ENCODE measurements at places on chromosomes 2 and 18. TPM values are rescaled to one million over a fixed set of nuclear protein-coding genes. Genes with fewer than 3 reads are reported as not detected.

DNA sequence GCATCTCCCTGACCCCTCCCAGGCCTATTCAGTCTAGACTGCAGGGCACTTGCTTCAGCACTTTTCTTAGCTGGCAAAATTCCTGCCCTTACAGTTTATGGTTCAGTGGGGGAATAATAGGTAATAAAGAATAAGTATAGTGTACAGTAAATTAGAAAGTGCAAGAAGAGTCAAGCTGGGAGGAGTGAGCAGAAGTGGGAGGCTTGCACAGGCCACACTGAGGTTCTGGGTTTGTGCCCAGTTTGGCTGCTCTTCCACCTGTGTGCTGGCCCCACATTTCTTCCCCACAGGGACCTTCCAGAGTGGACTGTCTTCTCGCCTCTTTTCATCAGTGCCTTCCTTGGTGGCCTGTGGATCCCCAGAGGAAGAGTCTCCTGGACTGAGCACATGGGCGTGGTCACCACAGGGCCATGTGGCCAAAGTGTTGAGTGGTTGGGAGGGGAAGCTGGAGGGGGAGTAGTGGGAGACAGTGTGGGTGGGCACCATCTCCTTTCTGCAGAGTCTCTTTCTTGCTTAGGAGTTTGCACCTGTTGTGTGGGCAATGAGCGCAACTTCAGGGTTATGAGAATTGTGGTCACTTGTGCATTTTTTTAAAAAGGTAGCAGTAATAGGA lies 128.6 kb upstream of the ZSWIM2 start:
- no peak for DNase-seq

DNA sequence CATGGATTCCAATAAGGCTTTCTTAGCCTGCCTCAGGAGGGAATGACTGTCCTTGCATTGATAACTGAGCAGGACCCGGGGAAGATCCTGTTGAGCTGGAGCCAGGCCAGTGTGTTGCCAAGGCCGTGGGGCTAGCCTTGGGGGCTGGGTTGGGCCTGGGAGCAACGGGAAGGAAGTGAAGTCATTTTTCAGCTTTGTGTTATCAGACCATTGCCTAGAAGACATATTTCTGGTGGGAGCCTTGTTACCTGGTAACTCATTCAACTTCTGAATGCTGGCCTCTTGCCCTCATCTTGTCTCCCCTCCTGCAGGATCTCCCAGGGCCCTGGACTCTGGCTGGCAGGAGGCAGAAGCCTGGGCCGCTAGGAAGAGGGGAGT lies 92.7 kb upstream of the MGAT5 start:
- DNase-seq: no peak

DNA sequence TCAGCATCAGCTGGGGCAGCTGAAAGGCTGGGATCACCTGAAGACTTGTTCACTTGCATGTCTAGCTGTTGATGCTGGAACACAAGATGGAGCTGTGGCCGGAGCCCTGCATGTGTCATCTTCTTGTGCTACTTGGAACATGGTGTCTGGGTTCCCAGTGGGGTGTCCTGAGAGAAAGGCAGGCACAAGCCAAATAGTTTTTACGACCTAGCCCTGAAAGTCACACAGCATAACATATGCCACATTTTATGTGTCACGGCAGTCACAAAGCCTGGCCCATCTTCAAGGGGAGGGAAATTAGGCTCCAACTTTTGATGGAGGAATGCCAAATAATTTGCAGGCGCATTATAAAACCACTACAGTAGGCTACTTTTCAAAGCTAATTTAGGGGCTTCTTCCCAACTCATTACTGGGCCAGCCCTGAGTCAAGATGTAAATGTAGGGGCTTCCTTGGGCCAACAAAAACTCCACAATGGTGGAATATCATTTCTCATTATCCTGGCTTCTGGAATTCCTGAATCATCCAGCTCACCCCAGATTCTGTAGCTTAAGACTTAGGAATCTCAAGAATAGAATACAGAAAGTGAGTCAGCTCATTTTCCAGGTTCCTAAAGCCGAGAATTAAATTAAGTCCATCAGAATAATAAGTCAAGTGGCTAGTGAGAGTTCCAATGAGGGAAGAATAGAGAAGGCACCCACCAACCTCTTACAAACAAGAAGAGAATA lies 543.0 kb downstream of the TNS1 start:
- no peak for DNase-seq

DNA sequence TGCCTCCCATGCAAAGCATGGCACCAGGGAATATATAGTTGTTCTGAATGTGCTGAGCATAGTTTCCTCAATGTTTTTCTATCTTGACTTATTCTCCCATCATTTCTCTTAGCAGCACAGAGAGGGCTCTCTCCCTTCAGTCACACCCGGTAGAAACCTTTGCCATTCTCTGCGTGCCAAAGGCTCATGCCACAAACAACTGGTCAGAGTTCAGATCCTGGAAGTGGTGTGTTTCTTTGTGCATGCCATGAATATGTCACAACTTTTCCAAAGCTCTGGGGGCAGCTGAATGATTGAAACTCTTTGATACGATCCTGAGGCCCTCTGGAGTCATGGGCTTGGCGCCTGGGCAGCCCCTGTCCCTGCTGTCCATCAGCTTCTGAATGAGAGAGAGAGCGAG lies 28.0 kb upstream of the EDAR start:
- no peak for DNase-seq

GRCh38 chr18:23207191-23207955 lies 72.1 kb downstream of the CABLES1 start:
- DNase-seq: no peak

GRCh38 chr2:88549616-88550292 lies 77.5 kb downstream of the EIF2AK3 start:
- DNase-seq: no peak

DNA sequence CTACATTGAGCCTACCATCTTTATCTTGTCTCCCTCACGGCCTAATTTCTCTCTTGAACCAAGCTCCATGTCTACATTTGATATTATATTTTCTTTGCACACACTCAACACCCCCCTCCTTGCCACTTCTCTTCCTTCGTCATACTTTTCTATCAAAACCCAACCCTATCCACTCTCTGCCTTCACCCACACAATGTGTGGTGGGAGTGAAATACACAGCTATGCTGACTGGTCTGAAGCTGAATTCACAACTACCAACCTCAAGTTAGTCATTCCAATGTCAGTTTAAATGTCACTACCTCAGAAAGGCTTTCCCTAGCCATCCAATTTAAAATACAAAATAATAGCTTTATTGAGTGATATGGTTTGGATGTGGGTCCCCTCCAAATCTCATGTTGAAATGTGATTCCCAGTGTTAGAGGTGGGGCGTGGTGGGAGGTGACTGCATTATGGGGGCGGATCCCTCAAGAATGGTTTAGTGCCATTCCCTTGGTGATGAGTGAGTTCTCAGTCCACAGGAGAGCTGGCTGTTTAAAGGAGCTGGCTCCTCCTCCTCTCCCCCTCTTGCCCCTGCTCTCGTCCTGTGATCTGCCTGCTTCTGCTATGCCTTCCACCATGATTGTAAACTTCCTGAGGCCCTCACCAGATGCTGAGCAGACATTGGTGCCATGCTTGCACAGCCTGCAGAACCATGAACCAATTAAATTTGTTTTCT lies 112.1 kb downstream of the DTNB start:
- no peak for DNase-seq

IL37 gene
- total RNA-seq: not detected
